ENCODE measurements at places on chromosomes 11 and 22.

- no peak for DNase-seq
Measured at GRCh38 chr22:43566561-43567332, 154.9 kb downstream of the MPPED1 start.

GRCh38 chr22:23551385-23551784, 28.7 kb downstream of the IGLL1 start:
- no peak for DNase-seq

- DNase-seq = peak; percentile 59
Measured at GRCh38 chr11:112525270-112525669, 264.6 kb upstream of the PLET1 start.

GRCh38 chr11:19101796-19102520, 15.0 kb upstream of the ZDHHC13 start:
- no peak for DNase-seq

DNA sequence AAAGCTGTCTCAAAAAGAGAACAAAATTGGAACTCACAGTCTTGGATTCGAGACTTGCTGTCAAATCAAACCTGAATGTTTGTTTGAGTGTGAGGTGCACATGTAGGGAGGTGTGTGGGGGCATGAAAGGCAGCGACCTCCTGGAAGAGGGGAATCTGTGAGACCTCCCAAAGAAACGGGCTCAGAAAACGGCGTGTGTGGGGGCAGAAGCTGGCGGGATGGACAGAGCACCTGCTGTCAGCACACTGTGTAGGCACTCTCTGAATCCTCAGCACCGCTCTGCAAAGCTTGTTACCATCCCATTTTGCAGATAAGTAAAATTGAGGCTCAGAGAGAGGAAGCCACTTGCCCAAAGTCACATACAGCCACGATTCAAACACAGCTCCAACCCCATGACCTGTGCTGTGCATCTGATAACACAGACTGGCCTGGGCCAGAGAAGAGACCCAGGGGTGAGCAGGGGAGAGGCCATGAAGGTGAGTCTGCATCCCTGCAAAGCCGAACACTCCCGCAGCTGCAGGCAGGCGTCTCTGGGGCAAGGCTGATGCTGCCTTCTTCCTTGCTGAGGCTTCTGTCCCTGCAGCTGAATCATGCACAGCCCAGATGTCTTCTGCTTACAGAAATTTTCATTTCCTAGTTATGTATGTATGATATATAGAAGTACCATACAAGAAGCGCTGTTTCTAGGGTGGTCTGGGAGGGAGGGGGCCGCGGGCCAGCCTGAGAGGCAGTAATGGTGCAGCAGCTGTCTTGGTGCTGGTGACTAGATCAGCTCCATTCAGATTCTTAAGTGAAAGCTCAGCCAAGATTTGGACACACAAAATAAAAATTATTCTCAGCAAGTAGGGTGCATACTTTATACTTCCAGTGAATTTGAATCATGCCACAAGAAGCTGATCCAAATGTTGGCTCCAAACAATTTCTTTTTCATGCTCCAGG, 67.3 kb upstream of the SHISAL1 start:
- DNase-seq = no peak

- DNase-seq = no peak
Measured at GRCh38 chr22:27748349-27748748, 53.2 kb downstream of the MN1 start.

GRCh38 chr11:120025606-120026335, 112.1 kb downstream of the TRIM29 start:
- DNase-seq = no peak
